WTC11 (cell line): ENCODE measurements at places on chromosomes 1 and 21.
A peak's percentile ranks its signal among the peaks of the same experiment; 100 is the strongest.

DNA sequence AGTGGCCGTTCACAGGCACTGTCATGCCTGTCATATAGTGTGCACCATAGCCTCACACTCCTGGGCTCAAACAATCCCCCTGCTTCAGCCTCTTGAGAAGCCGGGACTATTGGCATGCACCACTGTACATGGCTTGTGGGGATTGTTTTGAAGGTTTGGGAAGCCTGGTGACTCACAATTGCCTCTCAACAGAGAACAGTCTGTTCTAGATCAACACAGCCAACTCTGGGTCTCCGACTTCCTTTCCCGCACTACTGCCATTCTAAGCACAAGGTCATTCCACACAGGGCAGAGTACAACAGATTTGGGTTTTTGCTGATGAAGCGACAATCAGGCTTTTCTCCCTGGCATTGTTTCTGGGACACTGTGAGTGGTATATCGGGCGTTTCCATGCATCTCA lies 15.5 kb upstream of the AHCTF1 start:
- peaks cover 35% of the 10 kb centered on the region for H3K36me3 ChIP-seq
- no peaks in the 10 kb centered on the region for H3K27me3 ChIP-seq
- H3K27ac ChIP-seq = 0 out of 2 replicates have a peak overlapping the region, but pooled peaks have one; percentile 17
- no peak for DNase-seq
- H3K4me3 ChIP-seq = no peak overlapping the region

- peaks cover 37% of the 10 kb centered on the region for H3K4me1 ChIP-seq
- H3K36me3 ChIP-seq = peaks cover 37% of the 10 kb centered on the region
- no peak for DNase-seq
- H3K27ac ChIP-seq = peak overlapping the region; percentile 92
Observed at GRCh38 chr1:6198646-6199297, 623 bp downstream of the RPL22 start.

GRCh38 chr1:64019818-64020217 lies 183.6 kb upstream of the UBE2U start:
- H3K36me3 ChIP-seq = peaks cover 11% of the 10 kb centered on the region
- DNase-seq = no peak
- H3K4me3 ChIP-seq = no peak overlapping the region
- no peaks in the 10 kb centered on the region for H3K27me3 ChIP-seq

DNA sequence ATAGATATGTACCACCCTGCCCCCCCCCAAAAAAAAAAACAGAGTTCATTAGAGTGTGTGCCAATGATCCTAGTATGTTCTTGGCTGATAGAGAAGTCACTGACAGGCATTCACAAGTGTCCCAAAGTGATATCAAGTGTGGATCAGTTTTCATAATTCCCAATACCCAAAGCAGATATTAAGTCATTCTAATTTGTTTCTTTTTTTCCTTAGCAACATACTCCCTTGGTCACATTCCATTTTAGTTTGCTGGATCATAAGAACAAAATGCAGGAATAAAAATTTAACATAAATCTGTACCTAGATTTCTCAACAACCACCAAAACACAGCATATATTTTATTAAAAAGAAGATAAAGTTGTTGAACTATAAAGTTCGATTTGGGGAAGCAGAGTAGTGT lies 129.8 kb upstream of the PALMD start:
- peaks cover 41% of the 10 kb centered on the region for H3K36me3 ChIP-seq
- H3K4me1 ChIP-seq = peaks cover 51% of the 10 kb centered on the region
- H3K27ac ChIP-seq = no peak overlapping the region
- H3K4me3 ChIP-seq = no peak overlapping the region
- DNase-seq = no peak
- H3K27me3 ChIP-seq = no peaks in the 10 kb centered on the region

DNA sequence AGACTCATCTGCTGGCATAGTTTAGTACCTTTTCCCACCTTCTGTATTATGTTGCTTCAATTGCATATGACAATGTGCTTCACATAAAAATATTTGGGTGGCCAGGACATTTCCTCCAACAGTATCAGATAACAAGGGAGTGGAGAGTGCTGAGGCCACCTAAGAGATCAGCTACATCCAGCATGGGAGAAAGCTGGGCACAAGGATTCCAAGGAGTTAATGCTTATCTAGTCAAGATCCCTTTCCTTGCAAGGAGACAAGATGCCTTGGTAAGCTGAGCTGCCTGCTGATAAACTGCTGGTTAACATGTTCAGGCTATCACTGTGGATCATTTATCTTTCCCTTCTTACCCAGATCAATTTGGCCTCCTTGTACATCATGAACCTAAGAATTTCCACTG lies 5.4 kb downstream of the TACSTD2 start:
- H3K4me3 ChIP-seq = no peak overlapping the region
- peaks cover 49% of the 10 kb centered on the region for H3K4me1 ChIP-seq
- peaks cover 31% of the 10 kb centered on the region for H3K27me3 ChIP-seq
- peaks cover 5% of the 10 kb centered on the region for H3K36me3 ChIP-seq

GRCh38 chr1:180210008-180210620 lies 19.9 kb upstream of the LHX4 start:
- H3K27ac ChIP-seq = no peak overlapping the region
- H3K36me3 ChIP-seq = no peaks in the 10 kb centered on the region
- no peak overlapping the region for H3K4me3 ChIP-seq
- DNase-seq = no peak
- H3K4me1 ChIP-seq = peaks cover 8% of the 10 kb centered on the region

DNA sequence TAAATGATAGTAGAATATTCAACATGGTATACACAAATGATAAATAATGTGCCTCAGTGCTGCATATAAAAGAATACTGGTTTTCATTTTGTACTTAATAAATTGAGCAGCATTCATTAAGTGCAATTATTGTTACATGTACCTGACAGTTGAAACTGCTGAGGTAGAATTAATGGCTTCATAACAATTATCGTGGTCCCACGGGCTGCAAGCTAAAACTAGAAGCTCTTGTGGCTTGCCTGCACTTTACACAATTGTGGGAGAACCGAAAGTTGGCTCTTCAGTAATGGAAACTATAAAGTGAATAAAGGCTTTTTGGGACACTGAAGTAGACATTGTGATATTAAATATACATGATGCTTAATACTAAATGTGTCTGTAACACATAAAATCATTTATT lies 23.2 kb downstream of the INSL5 start:
- H3K36me3 ChIP-seq = peaks cover 24% of the 10 kb centered on the region
- H3K27me3 ChIP-seq = no peaks in the 10 kb centered on the region; the same call in 1 of the 2 replicates
- H3K4me3 ChIP-seq = no peak overlapping the region
- no peak overlapping the region for H3K27ac ChIP-seq
- no peak for DNase-seq

DNA sequence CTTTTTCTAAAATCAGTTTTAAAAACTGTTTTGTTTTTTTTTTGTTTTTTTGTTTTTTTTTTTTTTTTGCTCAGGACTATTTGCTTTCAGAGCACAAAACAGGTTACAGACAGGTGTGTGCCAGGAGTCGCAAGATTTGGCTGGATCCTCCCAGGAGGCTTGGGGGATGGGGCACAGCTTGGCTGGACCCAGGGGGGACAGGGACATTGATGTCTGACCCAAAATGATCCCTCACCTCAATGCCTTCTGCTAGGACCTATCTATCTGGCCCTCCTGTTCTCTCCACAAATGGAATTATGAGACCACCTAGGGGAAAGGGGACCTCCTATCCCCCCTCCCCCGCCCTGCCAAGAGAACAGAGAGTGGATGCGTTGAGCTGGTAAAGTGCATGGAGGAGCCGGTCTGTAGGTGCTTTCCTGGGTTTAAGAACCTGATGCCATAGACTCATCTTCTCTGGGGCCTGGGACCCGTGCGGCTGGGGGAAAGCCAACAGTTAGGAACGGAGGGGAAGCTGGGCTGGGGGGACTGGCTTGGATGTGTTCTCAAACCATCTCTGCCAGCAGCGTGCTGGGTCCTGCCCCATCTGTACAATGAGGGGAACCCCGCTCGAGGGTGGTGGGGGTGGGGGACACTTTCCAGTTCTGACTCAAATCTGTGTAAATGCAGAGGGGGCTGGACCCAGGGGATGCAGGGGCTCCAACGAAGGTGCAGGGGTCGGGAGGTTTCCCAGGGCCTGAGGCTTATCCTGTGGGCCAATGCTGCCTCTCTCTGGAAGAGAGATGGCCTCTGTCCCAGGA lies 28.9 kb downstream of the RUNX3 start:
- H3K36me3 ChIP-seq = no peaks in the 10 kb centered on the region
- no peak overlapping the region for H3K27ac ChIP-seq
- peaks cover 7% of the 10 kb centered on the region for H3K4me1 ChIP-seq
- no peak for DNase-seq
- H3K4me3 ChIP-seq = no peak overlapping the region
- no peaks in the 10 kb centered on the region for H3K27me3 ChIP-seq

DNA sequence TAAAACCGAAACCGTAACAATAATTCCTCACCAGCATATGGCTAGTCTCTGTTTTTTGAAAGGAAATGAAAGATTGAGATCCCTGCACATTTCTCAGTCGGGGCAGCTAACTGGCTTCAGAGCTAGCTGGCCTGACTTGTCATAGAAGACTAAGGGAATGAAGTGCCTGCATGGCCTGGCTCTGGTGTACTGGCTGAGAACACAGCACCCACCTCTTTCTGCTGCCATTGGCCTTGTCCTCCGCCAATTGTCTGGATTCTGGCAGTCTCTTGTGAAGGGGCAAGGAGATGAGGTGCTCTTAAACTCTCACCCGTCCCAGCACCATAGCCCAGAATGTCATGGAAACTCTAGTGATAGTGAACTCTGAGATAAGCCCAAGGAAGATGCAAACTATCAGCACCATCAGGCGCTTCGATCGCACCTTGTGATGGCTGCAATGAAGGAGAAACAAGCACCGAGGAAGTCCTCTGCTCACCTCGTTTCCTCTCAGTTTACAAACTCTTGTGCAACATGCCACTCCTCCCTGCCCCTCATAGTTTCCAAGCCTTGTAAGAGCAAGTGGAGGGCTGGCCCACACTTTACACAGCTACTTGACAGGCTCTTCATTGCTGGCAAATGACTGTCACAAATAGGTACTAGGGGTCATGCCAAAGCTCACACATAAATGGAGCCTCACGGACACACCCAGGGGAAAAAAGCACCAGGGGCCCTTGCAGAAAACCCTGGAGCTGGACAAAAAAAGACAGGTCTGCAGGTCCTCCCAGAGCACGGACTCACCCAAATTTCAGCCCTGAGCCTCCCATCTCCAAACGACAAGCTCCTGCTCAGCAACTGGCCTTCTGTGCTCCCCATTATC lies 16.4 kb downstream of the INPP5B start:
- peak overlapping the region; percentile 70 for H3K27ac ChIP-seq
- H3K36me3 ChIP-seq = peaks cover 2% of the 10 kb centered on the region; the same call in 1 of the 2 replicates
- peak overlapping the region; percentile 94 for H3K4me3 ChIP-seq
- H3K27me3 ChIP-seq = no peaks in the 10 kb centered on the region
- no peak for DNase-seq
- peaks cover 20% of the 10 kb centered on the region for H3K4me1 ChIP-seq

DNA sequence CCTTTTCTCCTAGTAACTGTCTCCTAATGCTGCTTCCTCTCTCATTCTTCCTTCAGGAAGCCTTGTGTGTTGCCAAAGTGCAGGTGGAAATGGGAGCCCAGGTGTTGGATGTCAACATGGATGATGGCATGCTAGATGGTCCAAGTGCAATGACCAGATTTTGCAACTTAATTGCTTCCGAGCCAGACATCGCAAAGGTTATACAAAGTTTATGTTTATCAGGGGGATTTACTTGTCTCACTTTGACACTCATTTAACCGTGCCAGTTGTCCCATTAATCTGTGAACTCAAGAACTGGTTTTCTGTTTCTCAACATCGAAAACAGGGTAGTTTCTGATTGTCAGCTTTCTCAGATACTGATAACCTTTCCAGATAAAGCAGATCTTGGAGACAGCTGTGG lies 40.4 kb downstream of the MTR start:
- H3K4me1 ChIP-seq = no peaks in the 10 kb centered on the region
- no peaks in the 10 kb centered on the region for H3K27me3 ChIP-seq
- no peak overlapping the region for H3K27ac ChIP-seq
- H3K36me3 ChIP-seq = peaks cover 44% of the 10 kb centered on the region

GRCh38 chr1:20136249-20136648 lies 2.9 kb upstream of the PLA2G2F start:
- H3K27ac ChIP-seq = no peak overlapping the region
- DNase-seq = no peak
- H3K4me1 ChIP-seq = no peaks in the 10 kb centered on the region
- 0 out of 2 replicates have a peak, but pooled peaks cover 3% of the 10 kb centered on the region for H3K27me3 ChIP-seq
- H3K36me3 ChIP-seq = peaks cover 8% of the 10 kb centered on the region

DNA sequence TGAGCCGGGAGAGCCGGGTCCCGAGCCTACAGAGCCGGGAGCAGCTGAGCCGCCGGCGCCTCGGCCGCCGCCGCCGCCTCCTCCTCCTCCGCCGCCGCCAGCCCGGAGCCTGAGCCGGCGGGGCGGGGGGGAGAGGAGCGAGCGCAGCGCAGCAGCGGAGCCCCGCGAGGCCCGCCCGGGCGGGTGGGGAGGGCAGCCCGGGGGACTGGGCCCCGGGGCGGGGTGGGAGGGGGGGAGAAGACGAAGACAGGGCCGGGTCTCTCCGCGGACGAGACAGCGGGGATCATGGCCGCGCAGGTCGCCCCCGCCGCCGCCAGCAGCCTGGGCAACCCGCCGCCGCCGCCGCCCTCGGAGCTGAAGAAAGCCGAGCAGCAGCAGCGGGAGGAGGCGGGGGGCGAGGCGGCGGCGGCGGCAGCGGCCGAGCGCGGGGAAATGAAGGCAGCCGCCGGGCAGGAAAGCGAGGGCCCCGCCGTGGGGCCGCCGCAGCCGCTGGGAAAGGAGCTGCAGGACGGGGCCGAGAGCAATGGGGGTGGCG lies 371 bp downstream of the ARID1A start:
- H3K27ac ChIP-seq = no peak overlapping the region
- H3K27me3 ChIP-seq = no peaks in the 10 kb centered on the region
- peak; percentile 20 for DNase-seq
- no peaks in the 10 kb centered on the region for H3K36me3 ChIP-seq
- peaks cover 22% of the 10 kb centered on the region for H3K4me1 ChIP-seq
- no peak overlapping the region; the same call in 1 of the 2 replicates for H3K4me3 ChIP-seq

DNA sequence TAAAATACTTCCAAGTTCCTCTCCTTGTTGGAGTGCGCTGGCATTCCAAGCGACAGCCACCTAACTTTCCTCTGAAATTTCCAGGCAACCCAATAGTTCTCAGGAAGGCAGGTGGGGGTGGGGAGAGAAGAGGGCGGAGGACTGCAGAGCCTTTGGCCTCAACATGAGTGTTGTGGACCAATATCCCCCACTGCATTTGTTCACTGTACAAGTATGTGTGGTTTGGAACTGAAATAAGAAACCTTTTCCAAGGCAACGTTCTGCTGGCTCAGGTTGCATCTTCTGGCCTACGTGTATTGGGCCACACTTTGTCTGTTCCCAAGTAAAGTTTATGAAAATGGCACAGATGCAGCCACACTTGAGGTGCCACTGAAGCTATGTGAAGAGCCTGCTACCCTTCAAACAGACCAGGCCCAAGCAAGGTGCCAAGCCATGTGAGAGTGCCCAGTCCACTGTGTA lies 153.4 kb downstream of the DHRS3 start:
- H3K27me3 ChIP-seq = no peaks in the 10 kb centered on the region
- no peaks in the 10 kb centered on the region; the same call in 1 of the 2 replicates for H3K36me3 ChIP-seq
- no peak for DNase-seq
- H3K27ac ChIP-seq = no peak overlapping the region
- H3K4me1 ChIP-seq = peaks cover 8% of the 10 kb centered on the region

- H3K4me3 ChIP-seq = no peak overlapping the region
- H3K27me3 ChIP-seq = no peaks in the 10 kb centered on the region
- no peak overlapping the region for H3K27ac ChIP-seq
- no peaks in the 10 kb centered on the region for H3K36me3 ChIP-seq
Observed at GRCh38 chr1:101190441-101190840, 46.4 kb upstream of the S1PR1 start.

- no peaks in the 10 kb centered on the region for H3K36me3 ChIP-seq
- H3K4me3 ChIP-seq = no peak overlapping the region
- no peak for DNase-seq
- no peak overlapping the region for H3K27ac ChIP-seq
- peaks cover 39% of the 10 kb centered on the region for H3K4me1 ChIP-seq
Observed at GRCh38 chr1:41868241-41868998, 50.3 kb downstream of the HIVEP3 start.

GRCh38 chr1:20443703-20444586 lies 42.1 kb downstream of the CAMK2N1 start:
- H3K27me3 ChIP-seq = peaks cover 3% of the 10 kb centered on the region; the same call in 1 of the 2 replicates
- no peak overlapping the region for H3K4me3 ChIP-seq
- H3K36me3 ChIP-seq = no peaks in the 10 kb centered on the region
- H3K27ac ChIP-seq = no peak overlapping the region
- peaks cover 12% of the 10 kb centered on the region for H3K4me1 ChIP-seq
